ENCODE measurements at places on chromosomes 1 and 21.

GRCh38 chr1:201272799-201273198 lies 10.5 kb upstream of the PKP1 start:
- DNase-seq: no peak

DNA sequence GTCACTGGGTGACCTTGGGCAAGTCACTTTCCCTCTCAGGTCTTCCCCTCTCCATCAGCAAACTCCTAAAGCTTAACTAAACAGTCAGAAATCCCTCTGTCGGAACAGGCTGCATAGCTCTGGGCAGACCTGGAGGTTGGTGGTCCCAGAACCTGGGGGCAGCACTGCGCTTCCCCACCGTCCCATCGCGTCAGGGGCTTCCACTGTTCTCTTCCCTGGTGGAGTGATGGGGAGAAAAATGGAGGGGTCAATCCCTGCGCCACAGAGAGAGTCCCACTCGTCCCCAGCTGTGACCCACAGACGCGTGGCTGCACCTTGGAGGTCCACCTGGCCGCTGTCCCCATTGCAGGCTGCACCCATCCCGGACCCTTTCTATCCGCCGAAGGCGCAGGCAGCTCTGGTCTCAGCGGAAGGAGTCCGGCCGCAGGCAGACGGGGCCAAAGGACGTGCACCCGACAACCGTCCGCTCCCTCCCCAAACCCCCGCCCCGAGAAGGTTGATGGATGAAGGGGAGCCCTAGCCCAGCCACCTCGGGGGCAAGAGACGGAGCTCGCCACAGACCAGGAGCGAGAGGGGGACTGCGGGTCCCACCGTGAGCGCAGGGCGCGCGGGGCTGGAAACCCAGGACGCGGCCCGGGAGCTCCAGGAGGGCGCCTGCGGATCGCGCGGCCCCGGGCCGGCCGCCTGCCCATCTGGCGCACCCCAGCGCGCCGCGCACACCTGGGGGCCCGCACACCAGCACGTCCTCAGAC lies 588 bp upstream of the WNT3A start:
- DNase-seq: no peak

GRCh38 chr1:160209321-160210046 lies 4.3 kb downstream of the PEA15 start:
- no peak for DNase-seq

- DNase-seq: no peak
Observed at GRCh38 chr1:109080441-109081082, 4.8 kb upstream of the TAF13 start.

DNA sequence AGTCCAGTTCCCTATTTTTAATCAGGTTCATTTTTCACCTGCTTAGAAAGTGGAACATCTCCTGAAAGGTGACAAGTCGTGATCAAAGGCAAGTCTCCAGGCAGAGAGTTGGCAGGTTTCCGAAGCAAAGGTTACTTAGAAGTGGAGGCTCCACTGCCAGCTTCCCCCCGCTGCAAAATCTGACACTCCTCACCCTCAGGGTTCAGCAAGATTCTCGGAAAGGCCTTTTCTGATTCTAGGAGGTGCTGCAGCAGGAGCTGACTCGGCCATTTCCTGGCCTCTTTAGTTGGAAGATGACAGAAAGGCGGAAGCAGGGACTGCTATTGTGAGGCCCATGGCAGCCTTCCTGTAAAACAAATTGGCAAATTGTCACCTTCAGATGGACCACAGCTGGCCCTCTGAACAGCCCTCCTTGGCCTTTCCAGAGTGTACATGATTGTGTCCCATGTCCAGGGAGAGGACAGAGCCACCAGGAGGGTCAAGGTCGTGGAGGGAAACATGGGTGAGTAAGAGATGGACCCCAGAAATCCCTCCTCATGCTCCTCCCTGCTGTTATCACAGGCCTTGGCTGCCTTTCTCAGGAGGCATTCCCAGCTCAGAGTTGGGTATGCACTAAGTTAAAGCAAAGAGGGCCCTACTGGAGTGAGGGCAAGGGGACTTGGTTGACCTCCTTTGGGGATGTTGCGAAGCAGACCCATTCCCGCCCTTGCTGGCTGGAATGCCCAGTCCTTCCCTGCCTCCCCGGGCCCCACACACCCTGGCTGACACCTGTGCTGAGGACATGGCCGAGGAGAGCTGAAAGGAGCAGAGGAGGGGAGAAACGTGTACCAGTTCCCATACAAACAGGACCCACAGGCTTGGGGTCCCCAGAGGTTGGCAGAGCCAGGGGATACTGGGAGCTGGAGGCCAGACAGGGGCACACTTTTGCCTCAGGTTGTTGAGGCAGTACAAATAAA lies 115.5 kb upstream of the IRF2BP2 start:
- peak; percentile 71 for DNase-seq

GRCh38 chr21:44773291-44773932 lies 28.2 kb downstream of the UBE2G2 start:
- no peak for DNase-seq

Measured in femur (tissue), 1 donor.